ENCODE measurements at places on chromosomes 1 and 21.

DNA sequence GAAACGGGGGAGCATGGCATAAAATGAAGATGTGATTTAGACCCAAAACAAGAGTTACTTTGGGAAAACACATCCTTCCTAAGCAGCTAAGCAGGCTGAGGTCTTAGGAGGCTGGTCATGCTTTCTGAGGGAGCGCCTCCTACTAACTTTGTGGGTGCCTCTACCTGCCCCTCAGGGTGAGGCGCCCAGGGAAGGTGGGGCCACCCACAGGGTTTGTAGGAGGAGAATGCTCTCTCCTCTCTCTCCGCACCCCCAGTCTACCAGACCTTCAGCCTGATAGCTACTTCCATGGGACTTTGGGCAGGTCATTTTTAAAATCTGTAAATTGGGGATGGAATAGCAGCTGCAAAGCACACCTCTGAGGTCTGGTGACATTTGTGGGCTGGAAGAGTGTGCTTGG is 23.8 kb downstream of the SLC27A3 start:
- no peak for DNase-seq

DNA sequence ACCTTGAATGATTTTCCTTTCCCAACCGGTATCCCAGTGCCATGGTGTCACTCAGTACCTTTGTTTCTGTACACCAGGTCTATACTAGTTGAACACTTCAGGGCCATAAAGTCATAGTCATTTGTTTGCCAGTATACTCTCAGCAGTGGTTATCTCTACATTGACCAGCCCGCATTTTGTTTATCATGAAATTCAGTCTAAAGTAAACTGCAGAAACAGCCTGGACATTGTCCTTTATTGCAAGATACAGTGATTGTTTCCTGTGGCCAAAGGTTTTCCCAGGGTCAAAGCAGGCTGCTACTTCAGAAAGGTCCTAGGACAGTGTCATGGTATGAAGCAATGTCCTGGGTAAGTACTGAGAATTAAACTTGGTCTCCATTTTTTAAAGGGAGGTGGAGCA is 407.4 kb downstream of the RWDD3 start:
- no peak for DNase-seq

DNA sequence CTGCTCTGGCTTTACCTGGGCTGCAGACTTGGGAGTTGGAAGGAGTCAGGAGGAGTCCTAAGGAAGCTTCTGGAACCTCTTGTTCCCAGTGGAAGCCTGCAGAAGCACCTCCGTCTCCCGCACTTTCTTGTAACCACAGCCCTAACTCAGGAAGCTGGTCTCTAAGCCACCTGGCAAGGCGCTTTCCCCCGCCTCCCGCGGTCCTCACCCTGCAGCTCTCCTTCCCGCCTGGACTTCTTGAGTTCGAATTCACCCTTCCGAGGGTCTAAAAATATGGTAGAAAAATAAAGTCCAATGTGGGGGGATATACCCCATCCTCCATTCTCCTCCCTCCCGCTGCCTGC is 15.1 kb downstream of the PAX7 start:
- DNase-seq = no peak

GRCh38 chr1:7579016-7579415 is 192.1 kb upstream of the VAMP3 start:
- no peak for DNase-seq

DNA sequence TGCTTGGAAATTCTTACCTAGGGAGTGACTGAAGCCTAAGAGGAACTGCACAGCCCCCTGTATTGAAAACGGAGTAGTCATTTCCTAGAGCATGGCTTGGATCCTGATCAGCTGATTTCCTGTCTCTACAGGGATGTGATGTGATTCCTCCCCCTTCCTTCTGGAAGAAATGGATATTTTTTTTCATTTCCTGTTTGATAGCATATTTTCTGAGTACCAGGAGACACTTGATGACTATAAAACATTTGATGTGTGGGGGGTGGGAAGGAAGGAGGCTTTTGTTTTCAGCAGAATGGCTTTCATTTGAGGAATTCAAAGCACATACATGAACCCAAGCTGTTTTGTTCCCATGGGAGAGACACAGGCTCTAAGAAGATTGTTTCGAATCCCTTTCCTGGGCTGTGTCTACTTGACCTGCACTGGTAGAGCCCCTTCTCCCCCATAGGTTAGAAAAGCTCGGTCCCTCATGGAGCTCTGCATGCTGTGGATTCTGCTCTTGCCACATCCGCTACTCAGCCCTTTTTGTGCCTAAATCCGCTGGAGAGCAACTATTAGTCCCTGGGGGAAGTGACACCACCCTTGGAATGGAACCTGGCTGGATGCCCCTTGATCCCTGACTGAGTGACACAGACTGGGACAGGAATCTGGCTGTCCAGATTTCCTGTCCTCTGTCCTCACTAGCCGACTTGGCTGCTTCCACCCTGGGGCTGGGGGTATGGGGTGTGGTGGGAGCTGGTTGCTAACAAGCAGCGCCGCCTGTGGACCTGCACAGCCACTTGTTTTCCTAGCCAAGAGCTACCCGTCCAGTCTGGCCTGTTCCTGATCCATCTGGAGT is 71.8 kb upstream of the MACF1 start:
- DNase-seq = no peak
